ENCODE measurements at places on chromosomes 16 and 17.

- DNase-seq, result peak; percentile 97
These were observed 155.3 kb downstream of the AIPL1 start for GRCh38 chr17:6279659-6280058.

DNA sequence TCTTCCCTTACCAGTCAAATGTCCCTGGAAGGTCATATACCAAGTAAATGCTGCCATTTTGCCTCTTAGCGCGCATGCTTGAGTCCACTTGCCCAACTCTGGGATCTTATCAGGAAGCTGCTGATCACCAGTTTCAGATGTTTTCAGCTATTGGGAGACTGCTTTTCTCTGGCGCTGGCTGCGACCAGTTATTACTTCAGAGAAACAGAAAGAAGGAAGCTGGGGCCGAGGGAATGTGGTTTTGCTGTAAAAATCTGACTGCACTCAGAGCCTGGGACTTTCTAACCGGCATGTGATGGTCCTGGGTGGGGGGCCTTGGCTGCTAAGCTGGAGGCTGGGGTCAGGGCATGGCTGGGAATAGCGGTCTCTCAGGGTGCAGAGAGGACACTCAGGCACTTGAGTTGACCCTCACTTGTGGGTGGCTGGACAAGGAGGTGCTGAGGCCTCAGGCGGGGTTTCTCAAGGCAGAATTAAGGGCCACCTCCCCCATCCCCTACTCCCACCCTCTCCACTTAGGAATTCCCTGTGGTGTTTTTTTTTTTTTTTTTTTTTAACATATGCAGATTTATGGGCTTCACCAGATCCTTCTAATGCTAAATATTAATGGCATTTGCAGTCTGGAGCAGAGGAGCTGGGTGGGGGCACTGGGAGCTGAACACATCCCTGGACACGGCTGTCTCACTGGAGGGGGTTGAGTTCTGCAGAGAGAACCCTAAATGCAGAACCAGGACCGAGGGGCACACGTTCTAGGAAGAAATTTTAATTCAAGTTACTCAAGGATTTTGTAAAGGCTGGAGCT lies 145.8 kb downstream of the CYLD start:
- no peak for DNase-seq

DNA sequence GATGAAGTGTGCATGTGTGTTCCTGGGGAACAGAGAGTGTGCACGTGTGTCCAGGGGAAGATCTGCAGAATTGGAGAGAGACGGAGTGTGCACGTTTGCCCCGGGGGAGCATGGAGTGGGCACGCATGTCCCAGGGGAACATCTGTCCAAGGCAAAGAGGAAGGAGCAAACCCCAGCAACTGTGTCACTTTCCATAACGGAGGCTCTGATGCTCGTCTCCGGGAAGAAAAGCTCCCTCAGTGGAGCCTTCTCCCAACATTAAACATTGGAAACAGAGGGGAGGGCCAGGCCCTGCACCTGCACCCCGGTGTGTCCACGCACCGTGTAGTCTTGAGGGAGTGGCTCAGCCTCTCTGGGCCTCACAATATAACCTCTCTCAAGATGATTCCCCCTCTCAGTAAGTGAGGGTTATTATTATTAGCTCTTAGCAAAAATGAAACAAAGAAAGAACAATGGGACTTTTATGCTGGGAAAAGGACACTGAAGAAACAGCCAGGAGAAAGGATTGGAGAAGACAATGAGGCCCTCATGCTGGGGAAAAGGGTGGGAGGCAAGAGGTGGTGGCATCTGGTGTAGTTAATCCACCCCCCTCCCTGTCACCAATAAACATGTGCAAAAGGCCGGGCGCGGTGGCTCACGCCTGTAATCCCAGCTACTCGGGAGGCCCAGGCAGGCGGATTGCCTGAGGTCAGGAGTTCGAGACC lies 7.6 kb downstream of the RAB40B start:
- no peak for DNase-seq

GRCh38 chr16:3035972-3036725 lies 595 bp downstream of the BICDL2 start:
- peak; percentile 71 for DNase-seq

GRCh38 chr16:88989852-88990547 lies 13.0 kb upstream of the CBFA2T3 start:
- no peak for DNase-seq

- DNase-seq, result no peak
These were observed 150.8 kb upstream of the FOXF1 start for GRCh38 chr16:86359571-86359970.

DNA sequence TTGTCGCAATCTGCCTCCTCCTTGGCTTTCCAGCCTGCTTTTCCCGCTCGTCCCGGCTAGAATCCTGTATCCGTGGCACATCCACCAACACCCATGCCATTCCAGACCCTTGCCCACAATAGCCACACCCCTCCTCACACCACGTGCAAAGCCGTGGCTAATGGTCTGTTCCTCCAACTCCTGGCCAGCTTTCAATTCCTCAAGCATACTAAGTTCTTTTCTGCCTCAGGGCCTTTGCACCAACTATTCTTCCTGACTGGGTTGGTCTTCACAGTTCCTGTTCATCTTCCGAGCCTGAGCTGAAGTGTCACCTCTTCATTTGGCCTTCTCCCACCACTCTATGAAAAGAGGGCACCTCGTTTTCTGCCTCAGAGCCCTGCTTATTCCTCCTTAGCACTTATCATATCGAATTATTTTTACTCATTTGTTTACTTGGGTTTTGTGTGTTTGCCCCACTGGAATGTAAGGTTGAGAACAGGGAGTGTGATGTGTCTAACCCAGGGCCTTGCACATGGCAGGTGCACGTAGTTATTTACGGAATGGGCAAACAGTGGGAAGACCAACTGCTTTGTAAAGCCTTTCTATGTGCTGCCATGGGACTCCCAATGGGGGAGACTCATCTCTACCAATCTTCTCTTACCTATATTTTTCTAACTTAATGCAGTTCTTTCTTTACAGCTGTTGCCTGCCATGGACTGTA lies 69.0 kb downstream of the CDK5R1 start:
- DNase-seq, result no peak

DNA sequence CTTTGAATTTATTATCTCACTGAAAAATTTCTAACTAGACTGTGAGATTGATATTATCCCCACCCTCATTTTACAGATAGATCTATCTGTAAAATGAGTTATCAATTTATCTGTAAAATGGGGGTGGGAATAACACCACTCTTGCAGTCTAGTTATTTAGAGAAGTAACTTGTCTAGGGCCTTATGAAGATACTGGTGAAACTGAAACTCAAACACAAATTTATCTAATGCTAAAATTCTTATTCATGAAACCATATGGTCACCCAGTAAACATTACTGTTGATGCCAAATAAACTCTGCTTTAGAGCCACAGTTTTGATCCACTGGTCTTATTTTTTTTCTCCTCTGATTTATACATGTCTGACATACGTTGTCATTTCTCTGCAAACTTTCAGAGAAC lies 52.1 kb upstream of the SMIM36 start:
- DNase-seq, result no peak

DNA sequence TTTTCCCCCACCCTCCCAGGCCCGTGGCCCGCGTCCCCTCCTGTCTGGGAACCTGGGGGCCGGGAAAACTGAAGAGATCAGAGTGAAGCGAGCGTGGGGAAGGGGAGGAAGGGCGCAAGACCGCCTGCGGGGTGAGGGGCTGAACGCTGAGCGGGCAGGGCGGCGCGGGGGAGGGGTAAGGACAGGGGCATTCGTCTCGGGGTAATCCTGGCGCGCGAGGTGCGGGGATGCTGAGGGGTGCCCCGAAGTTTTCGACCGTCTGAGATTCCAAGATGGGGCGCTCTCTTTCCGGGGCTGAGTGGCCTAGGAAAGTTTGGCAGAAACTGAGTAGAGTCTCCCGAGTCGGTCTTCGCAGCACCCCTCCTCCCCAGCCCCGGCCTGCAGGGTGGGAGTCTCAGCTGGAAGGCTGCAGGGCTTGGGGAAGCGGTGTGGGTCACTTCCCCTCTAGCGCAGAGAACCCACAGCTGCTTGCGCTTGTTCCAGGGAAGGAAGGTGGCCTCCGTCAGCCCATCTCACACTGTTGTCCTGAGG lies 555 bp downstream of the TTYH2 start:
- peak; percentile 74 for DNase-seq

DNA sequence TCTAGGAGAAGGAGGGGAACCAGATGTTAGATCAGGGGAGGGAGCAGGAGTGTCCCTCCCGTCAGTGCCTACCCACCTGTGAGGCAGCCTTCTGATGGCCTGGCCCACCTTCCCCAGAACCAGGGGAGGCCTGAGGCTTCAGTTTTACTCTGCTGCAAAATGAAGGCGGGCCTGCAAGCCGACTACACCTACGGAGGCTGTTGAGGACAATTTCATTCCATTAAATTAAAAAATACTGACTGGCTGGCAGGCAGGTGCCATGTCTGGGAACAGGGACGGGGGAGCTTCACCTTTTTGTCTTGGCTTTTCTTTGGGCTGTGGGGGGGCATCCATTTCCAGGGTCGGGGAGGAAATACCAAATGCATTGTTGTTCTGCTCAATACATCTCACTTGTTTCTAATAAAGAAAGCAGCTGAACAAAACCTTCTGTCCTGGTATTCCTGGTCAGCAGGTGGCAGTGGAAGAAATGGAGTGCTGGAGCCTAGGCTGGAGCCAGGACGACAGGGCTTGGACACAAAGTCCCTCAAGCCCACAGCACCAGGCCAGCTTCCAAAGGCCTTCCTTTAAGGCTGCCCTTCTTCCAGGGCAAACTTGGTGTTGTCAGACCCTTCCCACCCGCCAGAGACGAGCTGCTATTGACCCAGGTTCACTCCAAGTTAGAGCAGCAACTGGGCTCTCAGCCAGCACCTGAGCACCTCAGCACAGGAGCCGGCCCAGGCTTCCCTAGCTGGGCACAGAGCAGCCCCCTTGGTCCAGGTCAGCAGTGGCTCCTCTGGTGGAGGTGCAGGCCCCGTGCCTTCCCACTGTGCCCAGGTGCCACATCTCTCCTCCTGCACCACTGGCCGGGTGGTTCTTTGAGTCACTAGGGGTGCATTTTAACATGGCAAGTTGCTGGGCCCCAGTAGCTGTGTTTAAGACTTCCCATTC lies 23.5 kb downstream of the PLCD3 start:
- DNase-seq, result no peak

DNA sequence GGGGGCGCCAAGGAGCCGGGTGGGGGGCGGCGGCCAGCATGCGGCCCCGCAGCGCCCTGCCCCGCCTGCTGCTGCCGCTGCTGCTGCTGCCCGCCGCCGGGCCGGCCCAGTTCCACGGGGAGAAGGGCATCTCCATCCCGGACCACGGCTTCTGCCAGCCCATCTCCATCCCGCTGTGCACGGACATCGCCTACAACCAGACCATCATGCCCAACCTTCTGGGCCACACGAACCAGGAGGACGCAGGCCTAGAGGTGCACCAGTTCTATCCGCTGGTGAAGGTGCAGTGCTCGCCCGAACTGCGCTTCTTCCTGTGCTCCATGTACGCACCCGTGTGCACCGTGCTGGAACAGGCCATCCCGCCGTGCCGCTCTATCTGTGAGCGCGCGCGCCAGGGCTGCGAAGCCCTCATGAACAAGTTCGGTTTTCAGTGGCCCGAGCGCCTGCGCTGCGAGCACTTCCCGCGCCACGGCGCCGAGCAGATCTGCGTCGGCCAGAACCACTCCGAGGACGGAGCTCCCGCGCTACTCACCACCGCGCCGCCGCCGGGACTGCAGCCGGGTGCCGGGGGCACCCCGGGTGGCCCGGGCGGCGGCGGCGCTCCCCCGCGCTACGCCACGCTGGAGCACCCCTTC lies 484 bp downstream of the FZD2 start:
- DNase-seq, result peak; percentile 89

DNA sequence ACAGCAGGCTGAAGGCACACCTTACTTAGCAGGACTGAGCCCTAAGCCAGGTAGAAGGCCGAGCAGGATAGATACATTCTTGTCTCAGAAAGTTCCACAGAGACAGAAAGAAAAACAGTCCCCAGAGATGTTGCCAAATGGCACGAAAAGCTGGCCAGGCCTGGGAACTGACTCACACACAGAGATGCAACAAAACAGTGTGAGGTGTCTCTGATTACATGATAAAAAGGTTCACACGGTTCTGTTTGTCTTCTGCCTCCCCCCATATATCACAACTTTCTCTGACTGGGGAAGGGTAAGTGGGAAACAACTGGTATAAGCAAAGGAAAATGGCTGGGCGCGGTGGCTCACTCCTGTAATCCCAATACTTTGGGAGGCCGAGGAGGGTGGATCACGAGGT lies 1.7 kb downstream of the WBP2 start:
- DNase-seq, result peak; percentile 52

DNA sequence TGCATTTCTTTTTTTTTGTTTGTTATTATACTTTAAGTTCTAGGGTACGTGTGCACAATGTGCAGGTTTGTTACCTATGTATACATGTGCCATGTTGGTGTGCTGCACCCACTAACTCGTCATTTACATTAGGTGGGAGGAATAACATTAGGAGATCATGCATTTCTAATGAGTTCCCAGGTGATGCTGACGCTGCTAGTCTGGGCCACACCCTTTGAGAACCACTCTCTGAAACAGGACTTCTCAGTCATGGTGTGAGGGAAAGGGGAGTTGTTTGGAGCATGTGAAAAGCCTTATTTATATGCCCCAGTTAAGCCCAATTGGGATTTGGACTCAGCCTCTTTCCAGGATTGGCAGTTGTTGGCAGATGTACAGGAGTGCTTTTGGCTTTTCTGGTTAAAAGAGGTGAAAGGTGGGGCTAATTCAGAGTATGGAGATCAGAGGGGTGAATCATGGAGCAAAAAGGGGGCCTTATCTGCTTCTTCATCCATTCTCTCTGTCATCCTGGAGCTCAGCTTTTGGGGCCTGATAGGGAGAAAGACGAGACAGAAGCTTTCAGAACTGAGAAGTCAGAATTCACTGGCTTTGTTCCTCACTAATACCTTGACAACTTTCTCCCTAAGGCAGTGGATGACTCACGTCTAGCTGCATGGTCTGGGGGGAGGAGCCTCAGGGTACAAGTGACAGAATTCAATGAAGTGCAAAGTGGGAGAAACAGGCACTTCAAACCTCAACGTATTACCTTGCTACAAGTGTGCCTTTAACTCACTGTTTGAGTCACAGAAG lies 180.0 kb upstream of the CACNG3 start:
- peak; percentile 85 for DNase-seq

DNA sequence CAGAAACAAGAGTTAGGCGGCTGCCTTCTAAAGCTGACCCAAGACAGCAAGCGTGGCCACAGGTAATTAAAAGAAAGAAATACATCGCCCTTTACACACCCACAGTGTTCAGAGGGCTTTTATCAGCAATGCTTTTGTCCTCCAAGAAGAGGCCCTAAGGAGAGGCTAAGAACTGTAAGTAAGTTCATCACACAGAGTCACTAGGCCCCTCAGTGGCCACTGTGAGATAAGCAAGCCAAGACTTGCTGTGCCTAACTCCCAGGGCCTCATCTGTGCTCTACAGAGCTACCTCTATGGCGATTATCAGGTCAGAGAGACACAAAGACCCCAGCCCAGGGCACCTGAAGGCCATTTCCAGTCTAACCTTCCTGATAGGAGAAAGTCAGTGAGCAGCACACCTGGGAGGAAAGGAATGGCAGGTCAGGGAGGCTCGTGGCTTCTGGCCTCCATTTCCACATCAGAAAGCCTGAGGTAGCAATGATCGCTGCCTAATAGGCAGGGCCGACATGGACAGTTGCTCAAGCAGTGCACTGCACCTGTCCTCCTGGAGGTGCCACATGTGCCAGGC lies 545.2 kb upstream of the CDH11 start:
- peak; percentile 78 for DNase-seq

GRCh38 chr16:34803683-34804416 lies 1344.4 kb downstream of the TP53TG3F start:
- DNase-seq, result no peak

GRCh38 chr17:56740481-56740880 lies 93.2 kb downstream of the C17orf67 start:
- no peak for DNase-seq
